Esophagus muscularis mucosa (tissue), 4 donors: ENCODE measurements at places on chromosomes 1 and 21. TPM values are rescaled to one million over a fixed set of nuclear protein-coding genes. Genes with fewer than 3 reads are reported as not detected.

DNA sequence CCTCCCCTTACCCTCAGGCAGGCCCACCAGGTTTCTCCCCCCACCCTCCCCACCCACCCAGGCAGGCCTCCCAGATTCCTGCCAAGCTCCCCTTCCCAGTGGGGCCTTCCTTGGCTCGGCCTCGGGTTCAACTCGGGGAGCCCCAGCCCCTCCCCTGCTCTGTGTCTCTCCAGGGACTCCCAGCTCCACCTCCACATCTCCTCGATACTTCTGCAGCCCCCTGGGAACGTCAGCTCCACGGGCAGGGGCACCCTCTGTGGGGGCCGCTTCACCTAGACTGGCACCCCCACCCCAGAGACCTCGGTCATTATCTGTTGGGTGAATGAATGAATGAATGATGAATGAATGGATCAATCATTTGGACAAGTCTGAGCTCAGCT is 775 bp downstream of the MMEL1 start:
- no peak for DNase-seq

DNA sequence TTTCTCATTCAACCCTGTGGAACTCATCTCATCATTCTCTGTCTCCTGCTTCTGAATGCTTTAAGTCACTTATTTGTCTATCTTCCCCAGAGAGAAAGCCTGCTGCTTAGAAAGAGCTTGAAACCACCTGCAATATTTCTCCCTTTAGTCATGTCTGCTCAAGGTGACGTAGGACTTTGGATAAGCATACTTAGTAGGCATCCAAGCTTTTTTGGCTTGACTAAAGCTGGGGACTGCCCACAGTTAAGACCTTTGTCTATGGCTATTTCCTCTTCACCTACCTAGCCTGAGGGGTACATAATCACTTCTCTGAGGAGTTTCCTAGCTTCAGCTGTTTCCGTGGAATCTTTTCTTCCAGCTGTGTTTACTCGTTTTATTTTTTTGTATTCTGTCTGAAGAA is 665.8 kb upstream of the CAMK1G start:
- DNase-seq = no peak

Gene PIK3CD
- 12.3 TPM for total RNA-seq

- no peak for DNase-seq
Measured at GRCh38 chr1:74681449-74681848, 7.9 kb upstream of the ERICH3 start.

GRCh38 chr1:31239653-31240241 is at the start of gene NKAIN1:
Gene NKAIN1 (minus strand): TSS chr1:31239887. CDS start chr1:31239547, 340 bp downstream.
- no peak for DNase-seq

GRCh38 chr1:104746994-104747393 is 997.3 kb downstream of the AMY1C start:
- DNase-seq = no peak

Gene ENTREP3
- 15.1 TPM for total RNA-seq

Gene NUDT4B
- 31.6 TPM for total RNA-seq

- DNase-seq = no peak
Measured at GRCh38 chr21:28675331-28676041, 317.2 kb downstream of the LTN1 start.

DNA sequence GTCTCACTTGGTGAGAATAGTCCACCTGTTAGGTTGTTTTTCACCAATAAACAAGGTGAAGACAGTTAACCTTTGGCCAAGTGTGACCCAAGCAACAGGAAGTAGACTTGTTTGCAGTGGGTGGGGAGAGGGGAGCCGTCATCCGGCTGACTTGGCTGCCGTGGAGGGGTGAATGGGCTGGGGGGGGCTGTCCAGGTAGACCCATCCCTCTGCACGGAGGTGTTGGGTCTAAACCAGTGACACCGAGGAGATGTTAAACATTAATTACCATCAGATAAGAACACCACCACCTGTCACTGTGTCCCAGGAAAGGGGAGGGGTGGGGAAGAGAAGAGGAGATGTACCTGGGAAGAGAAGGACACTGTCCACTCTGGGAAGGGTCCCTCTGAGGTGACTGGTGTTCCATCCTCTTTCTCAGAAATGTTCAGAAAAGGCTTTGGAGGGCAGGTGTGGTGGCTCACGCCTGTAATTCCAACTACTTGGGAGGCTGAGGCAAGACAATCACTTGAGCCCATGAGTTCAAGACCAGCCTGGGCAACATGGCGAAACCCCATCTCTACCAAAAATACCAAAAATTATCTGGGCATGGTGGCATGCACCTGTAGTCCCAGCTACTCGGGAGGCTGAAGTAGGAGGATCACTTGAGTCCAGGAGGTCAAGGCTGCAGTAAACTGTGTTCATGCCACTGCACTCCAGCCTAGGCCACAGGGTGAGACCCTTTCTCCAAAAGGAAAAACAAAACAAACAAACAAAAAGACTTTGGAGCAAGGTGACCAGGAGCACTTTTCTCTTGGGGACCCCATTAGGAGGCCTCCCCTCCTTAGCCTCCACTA is 6.7 kb upstream of the MYOM3 start:
- DNase-seq = no peak

DNA sequence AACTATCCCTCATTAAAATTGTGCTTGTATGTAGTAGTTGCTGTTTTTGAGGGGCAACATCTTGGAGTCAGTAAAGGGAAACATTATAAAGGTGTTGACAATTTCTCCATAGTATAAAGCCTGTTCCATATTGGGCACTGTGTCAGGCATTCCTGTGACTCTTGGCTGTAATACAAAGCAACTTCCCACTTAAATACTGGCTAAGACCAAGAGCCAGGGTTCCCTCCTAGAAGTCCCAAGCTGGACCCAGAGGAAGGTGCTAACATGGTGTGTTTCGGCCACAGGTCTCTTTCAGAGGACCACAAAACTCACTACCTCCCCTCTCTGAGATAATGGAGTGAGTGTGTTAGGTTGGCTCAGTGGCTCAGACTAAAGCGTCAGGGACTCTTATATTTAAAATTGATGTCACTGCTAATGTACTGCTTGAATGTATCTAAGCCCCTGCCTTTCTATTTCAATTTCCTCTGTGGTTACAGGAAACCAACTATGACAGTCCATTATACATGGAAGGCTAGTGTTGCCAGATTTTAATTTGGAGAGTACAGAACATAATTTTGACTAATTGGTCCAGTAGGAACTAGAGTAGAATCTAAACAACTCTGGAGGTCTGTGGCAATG is 74.7 kb upstream of the RGL1 start:
- no peak for DNase-seq

GRCh38 chr1:201245082-201245481 is 38.2 kb upstream of the PKP1 start:
- peak; percentile 37 for DNase-seq

- no peak for DNase-seq
Measured at GRCh38 chr1:17919525-17920439, 164.6 kb downstream of the ACTL8 start.

Gene HPDL
- total RNA-seq = 0.17 TPM

Gene TFAP2E
- not detected for total RNA-seq

- no peak for DNase-seq
Measured at GRCh38 chr1:82042306-82043060, 241.7 kb downstream of the ADGRL2 start.

Gene ZBTB8B
- under 0.01 TPM for total RNA-seq

Gene USP21
- total RNA-seq = 25.3 TPM
